ENCODE measurements at places on chromosomes 4 and X.
A peak's percentile ranks its signal among the peaks of the same experiment; 100 is the strongest.

DNA sequence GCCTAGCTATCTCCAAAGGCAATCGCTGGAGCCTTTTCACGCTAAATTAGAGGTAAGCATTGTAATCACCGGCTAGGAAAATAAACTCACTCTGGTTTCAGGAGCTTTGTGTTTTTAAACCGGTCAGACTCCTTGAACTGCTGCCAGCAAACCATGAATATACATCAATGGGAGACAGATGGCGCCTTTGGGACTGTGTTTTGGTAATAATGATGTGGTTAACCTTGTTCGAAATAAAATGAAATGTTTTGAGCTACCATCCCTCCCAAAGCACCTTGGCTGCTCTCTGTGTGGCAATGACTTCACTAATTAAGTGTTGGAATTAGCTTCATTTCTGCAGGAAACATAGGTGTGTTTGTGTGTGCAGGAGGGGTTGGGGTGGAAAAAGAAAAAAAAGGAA, 65.3 kb downstream of the CLNK start:
- DNase-seq, result no peak

- DNase-seq, result no peak
Measured at GRCh38 chrX:74804574-74804973, 120.7 kb downstream of the NEXMIF start.

DNA sequence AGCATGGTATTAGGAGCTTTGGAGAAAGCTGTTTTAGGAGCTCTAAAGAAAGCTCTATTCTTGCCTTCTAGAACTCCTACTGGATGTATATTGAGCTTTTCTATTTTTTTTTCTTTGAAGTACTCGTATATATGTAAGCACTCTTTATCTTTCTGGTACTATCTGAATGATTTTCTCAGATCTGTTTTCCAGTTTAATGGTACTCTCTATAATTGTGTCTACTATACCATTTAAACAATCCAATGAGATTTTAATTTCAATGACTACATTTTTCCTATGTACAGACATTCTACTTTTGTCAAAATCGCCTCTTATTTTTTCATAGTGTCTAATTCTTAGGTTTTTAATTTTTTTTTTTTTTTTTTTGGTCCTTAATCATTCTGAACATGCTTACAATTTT, 328.1 kb downstream of the DCTD start:
- no peak for DNase-seq

GRCh38 chr4:138348055-138348454, 105.9 kb upstream of the SLC7A11 start:
- no peak for DNase-seq

GRCh38 chrX:353566-354535, 32.9 kb downstream of the PPP2R3B start:
- no peak for DNase-seq

- no peak for DNase-seq
Measured at GRCh38 chr4:6209921-6210320, 9.6 kb upstream of the JAKMIP1 start.

- DNase-seq, result no peak
Measured at GRCh38 chr4:139589336-139590018, 33.5 kb upstream of the SETD7 start.

DNA sequence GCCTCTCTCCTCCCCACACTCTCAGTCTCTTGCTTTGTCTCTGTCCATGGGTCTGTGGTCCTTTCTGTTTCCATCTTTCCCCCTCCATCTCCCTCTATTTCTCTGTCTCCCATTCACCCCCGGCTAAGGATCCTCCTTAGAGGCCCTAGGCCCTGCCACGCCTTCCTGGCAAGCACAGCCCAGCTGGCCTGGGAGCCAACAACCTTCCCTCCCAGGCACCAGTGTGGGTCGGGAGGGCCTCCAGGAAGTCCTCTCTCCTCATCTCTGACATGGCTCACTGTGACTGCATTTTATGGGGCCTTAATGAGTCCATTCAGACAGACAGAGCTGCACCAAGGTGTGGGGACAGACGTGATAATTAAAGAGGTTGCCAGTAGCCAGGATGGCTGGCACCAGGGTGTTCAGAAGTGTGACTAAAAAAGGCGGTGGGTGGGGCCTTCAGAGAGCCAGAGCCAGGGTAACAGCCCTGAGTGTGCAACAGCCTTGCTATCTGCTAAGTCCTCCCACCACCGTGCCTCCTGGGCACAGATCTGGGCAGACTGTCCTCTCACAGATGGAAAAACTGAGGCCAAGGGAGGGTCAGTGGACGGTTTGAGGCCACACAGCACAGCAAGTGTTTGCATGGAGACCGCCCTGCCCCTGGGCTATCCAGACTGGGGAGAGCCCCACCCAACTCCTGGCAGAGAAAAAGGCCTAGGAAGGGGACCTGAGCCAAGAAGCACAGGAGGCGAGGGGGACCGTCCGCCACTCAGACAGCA, 31.5 kb downstream of the BLOC1S4 start:
- no peak for DNase-seq

GRCh38 chr4:150322646-150323045, 244.4 kb downstream of the DCLK2 start:
- DNase-seq, result no peak

DNA sequence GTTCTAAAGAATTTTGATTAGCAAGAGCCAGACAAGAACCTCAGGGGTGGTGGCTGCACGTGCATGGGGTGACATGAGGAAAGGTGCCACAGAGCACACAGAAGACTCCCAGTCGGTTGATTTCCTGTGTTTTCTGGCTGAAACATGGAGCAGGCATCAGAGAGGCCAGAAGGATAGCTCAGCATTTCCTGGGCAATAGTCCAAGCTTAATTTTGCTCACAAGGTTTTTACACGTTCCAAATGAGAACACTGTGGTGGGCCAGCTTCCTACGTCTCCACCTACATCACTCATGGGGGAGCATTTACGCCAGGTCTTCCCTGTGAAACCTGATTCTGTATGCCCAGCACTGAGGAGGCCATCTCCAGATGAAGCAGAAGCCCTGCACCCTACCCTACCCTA, 212.5 kb upstream of the CLNK start:
- DNase-seq, result no peak

GRCh38 chr4:182848685-182849084, 68.5 kb downstream of the DCTD start:
- DNase-seq, result no peak

DNA sequence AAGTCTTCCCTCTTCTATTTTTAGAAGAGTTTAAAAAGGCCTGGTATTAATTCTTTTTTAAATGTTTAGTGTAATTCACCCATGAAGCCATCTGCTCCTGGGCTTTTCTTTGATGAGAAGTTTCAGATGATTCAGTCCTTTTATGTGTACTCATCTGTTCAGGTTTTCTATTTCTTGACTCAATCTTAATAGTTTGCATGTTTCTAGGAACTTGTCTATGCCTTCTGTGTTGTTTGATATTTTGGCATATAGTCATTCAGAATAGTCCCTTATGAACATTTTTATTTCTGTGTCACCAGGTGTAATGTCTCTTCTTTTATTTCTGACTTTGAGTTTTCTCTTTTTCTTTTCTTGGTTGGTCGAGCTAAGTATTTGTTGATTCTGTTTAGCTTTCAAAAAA, 20.2 kb upstream of the IL2 start:
- DNase-seq, result no peak

DNA sequence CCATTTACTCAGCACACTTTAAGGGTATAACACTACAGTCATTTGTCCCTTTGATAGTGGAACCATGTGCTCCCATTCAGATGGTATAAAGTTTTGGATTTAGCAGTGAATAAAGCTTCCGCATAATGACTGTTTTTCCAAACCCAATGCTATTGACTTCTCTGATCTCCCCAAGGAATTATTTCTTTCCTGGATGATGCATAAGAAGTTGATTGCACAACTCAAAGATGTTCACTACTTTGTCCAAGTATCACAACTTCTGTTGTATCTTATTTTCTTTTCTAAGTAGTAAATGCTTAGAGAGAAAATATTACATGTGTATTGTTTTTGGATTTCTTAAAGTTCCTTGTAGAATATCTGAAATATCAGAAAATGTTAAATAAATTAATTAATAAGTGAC, 300.2 kb downstream of the GPM6A start:
- DNase-seq, result no peak

DNA sequence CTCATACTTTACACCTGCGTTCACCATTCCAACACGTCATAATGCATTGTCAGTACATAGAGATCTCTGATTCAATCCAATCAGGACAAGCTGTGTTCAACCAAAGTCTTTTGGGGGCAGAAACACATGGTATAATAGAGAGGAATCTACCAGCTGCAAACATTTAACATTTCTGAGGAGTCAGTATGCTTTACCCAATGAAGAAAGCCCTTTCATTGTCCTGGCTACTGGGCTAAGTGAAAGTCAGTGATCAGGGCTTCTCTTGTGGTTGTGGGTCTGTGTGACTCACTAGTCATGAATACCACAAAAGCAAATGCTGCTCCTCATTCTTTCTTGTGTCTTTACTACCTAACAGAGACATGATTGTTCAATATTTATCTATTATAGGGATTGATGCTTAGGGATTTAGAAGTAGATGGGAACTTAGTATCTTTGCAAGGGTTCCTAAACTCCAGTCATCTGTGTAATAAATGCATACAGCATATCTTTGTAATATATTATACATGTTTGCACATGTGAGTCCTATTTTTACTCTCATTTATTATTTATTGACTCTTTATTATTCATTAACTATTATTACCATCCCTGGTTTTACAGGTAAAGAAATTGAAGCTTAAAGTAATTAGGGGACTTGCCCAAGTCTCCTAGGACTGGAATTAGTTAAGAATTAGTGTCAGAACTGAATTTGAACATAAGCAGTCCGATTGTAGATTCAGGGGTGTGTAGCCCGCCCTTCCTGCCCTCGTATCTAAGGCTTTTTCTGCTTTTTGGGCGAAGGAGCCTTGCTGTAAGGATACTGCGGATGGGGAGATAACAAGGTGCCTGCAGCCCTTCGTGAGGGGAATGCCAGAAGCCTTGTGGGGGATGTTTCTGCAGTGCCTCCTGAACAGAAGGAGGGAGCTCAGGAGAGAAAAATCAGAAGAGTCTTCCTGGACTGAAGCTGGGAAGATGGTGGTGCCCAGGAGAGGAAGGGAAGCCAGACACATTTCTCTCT, 353.1 kb upstream of the BOD1L1 start:
- DNase-seq, result no peak

- no peak for DNase-seq
Measured at GRCh38 chr4:36402008-36402758, 120.8 kb downstream of the DTHD1 start.

DNA sequence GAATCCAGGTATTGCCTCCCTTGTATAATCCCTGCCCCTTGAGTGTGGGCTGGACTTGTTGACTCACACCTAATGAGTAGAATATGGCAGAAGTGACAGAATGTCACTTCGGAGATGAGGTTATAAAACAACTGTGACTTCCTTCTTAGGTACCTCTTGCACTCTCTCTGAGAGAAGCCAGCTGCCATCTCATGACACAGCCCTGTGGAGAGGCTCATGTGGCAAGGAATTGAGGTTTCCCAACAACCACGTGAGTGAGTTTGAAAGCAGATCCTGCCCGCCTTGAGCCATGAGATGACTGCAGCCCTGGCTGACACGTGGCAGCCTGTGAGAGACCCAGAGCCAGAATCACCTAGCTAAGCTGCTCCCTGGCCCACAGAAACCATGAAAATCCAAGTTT, 13.5 kb downstream of the ASB11 start:
- DNase-seq, result no peak

DNA sequence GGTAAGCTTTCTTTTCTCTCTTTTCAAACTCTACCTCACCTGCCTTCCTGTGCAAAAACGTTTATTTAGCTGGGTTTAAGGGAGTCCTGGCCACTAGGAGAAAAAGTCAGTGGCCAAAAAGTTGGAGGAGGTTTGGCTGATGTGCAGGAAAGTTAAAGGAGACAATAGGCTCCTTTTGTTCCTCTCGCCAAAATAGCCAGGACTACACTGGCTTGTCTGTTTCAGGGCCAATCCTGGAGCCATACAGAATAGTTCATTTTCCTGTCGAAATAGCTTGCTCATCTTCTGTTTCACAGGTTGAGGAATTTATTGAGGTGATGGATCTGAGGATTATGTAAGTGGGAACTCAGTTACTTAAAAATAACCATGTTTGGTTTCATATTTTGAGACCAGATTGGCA, 423 bp downstream of the HEPH start:
- DNase-seq, result no peak

- peak; percentile 37 for DNase-seq
Measured at GRCh38 chrX:40543661-40544328, 37.0 kb upstream of the ATP6AP2 start.

- DNase-seq, result no peak
Measured at GRCh38 chr4:79295086-79295485, 30.8 kb downstream of the NAA11 start.

- DNase-seq, result no peak
Measured at GRCh38 chrX:41337140-41337539, 3.2 kb downstream of the DDX3X start.

DNA sequence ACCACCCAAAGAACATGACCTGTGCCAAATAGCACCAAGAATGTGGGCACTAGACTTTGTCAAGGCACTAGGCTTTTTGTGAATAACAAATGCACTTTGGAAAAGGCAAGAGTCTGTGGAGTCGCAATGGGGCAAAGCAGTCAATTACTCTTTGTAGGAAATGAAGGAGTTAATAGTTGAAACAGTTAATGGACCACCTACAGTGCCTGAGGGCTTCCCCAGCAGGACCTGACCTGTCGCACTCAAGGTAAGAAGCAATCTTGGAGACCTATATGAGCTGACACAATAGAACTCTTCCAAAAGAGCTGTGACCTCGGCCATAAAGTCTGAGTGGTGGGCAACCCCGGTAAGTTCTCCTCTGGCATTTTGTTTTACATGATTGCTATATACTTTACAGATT, 49.2 kb upstream of the CAPN6 start:
- DNase-seq, result no peak

- DNase-seq, result no peak
Measured at GRCh38 chr4:41148931-41149330, 65.4 kb downstream of the APBB2 start.

DNA sequence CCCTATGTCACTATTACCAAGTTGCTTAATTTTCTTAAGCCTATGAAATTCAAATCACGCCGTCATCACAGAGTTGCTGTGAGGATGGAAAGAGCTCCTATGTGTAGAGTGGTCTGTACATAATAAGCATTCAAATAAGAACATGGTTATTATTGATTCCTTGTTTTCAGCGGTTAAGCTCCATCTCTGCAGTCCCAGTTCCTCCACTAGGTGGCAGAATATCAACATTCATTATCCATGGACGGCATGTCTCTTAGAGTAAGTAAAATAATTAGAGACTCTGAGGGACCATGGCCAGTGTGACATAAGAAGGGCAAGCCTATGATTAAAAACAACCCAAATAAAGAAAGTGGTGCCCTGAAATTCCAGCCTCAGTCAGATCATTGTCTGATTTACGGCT, 132.5 kb upstream of the NHS start:
- peak; percentile 29 for DNase-seq

DNA sequence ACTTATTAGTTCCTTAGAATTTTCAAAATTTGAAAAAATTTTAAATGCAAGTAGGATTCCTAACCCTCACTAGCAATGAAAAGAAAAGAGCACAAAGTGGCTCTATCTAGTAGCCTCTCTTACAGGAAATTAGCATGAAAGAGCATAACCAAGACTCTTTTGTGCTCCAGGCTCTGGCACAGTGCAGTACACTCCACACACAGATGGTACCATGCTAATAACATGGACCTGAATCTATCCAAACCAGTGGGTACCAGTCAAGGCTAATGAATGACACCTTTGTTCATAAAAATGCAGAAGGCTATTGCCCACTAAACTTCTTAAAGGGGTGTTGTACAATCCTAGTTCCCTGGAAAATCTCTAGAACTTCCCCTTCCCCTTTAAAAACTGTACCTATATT, 119.0 kb downstream of the MANBA start:
- DNase-seq, result no peak
